HAP-1 (cell line): ENCODE measurements at places on chromosomes 1 and 21.

- DNase-seq, result no peak
Measured at GRCh38 chr21:28828981-28829380, 163.7 kb downstream of the LTN1 start.

GRCh38 chr21:32795802-32796559 lies 24.4 kb upstream of the PAXBP1 start:
- DNase-seq, result peak; percentile 18

- no peak for DNase-seq
Measured at GRCh38 chr1:107359472-107360241, 218.8 kb downstream of the NTNG1 start.

- DNase-seq, result no peak
Measured at GRCh38 chr1:77889671-77890070, 1.2 kb downstream of the NEXN start.

DNA sequence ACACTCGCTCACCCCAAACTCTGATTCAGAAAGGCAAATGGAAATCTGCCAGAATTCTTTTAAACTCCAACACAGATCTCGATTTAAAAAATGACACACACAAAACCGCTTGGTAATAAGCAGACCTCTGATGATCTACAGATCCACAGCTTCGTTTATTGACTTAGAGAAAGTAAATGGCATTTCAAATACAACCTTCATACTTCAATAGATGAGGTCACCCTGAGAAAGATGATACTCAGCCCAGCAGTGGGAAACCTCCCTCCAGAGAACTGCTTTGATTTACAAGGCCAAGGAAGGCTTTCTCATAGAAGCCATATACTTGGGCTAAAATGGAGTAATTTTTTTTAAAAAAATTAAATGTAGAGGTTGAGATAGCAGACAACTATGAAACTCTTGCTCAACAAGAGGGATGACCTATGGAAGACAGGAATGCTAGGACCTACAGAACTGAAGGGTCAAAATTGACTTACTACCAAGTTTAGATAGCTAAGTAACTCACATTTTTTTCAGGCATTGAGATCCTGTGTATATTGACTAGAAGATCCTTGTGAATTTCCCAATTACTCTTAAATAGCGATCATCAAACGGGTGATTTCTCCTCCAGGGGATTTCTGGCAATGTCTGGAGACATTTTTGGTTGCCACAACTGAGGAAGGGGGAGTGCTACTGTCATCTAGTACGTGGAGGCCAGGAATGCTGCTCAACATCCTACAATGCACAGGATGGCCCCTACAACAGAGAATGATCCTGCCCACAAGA lies 143.9 kb downstream of the CLIC6 start:
- no peak for DNase-seq

- DNase-seq, result no peak
Measured at GRCh38 chr21:25964015-25964414, 206.6 kb downstream of the APP start.
